Activated CD4-positive, alpha-beta T cell treated with anti-CD3 and anti-CD28 coated beads, Interleukin-2, amount 50 U/mL, for 24 hours (primary cell): ENCODE measurements at places on chromosomes 12 and 14.

GRCh38 chr14:75579338-75579864 is 981 bp downstream of the FLVCR2 start:
- no peak for DNase-seq

DNA sequence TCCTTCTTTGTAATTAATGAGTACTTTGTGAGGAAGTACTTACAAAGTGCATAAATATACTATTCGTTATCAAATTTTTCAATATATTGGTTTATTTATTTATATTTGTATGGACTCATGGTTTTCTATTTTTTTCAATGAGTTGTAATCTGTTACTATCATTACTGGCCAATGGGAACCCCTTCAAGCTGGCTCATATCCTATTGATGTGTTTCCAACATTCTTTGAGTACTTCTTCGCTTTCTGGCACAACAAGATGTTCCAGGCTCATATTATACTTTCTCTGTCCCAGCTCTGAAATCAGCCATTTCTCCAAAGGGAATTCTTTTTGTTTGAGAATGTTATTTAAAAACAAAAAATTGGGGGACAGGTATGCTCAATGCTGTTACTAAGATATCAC is 17.5 kb downstream of the YBX3 start:
- DNase-seq, result no peak

- no peak for DNase-seq
These were observed 1.7 kb downstream of the KSR2 start for GRCh38 chr12:117967043-117967442.

- DNase-seq, result no peak
These were observed 129.3 kb upstream of the RASSF8 start for GRCh38 chr12:25829192-25829591.

- no peak for DNase-seq
These were observed 154.9 kb downstream of the PELI2 start for GRCh38 chr14:56273155-56273554.

DNA sequence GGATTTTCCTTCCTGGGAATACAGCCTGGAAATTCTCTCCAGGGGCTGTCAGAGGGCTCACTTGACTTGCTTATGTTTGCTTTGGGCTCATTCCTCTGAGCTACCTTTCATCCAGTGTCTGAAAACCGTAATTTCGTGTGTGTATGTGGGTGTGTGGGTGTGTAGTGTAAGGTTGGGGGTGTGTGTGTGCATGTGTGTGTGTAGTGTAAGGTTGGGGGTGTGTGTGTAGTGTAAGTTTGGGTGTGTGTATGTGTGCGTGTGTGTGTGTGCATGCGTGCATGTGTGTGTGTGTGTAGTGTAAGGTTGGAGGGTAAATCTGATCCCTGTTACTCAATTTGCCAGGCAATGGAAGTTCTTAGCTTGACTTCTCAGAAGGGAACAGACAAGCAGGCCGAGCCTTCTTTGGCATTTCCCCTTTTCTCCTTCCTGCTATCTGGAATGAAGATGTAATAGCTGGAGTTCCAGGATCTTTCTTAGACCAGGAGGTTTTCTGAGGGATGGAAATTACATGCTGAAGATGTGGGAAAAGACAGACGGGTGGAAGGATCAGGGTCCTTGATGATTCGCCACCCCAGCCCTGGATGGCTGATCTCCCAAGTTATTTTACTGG is 15.5 kb upstream of the BEGAIN start:
- DNase-seq, result no peak

- DNase-seq, result no peak
These were observed 75.7 kb downstream of the PITPNM2 start for GRCh38 chr12:123075087-123075645.

- no peak for DNase-seq
These were observed 176.7 kb upstream of the SEL1L start for GRCh38 chr14:81710232-81710845.

DNA sequence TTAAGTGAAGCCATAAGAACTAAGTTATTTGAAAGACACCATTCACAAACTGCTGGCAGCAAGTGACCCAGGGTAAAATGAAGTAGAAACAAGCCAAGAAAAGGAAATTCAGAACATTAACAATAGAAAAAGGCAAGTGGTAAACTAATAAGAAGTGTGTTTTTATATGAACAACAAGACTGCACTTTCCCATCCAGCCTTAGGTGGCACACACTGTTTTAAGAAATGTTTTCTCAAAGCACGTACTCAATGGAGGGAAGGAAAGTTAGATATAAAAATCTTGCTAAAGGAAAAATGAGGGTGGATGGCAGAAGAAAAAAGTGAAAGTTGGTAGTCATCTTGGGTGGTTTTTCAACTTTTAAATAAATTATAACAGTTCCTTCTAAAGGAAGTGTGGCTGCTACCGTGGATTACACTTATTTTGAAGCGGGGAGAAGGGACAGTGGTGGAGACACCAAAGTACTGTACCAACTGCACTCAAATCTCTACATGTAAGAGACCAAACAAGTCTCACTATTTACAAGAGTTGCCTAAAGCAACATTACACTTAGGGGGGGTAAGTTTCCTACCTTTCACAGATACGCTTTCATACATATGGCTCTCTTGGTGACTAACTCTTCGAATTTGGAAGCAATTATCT is 58.8 kb downstream of the SEL1L start:
- DNase-seq, result no peak

DNA sequence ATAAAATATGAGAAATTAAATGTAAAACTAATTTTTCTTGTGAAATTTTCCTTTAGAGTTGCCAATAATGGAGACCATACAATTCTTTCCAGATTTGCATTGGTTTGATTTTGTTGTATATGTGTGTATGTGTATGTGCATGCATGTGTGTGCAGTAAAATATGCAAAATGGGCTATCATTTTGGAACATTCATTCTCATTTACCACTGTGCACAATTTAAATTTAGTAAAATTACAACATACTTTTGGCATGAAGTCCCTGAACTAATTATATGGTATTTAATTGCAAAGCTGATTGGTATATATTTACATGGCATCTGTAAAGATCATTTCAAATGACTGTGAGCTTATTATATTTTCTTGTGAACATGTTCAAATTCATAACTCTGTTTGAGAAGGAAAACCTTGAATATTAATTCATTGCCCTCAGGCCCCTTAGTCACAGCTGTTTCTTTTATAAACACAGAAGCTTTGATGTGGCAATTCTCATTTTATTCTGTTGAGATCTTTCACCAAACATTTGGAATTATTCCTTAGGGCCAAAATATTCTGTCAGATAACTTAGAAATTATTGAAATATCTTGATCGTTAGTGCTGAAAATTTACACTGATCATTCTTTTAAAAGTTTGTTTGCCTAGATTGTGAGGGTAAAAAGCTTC is 17.6 kb downstream of the KERA start:
- no peak for DNase-seq
